MM.1S (cell line): ENCODE measurements at places on chromosomes 5 and 9.

- DNase-seq: no peak
These were observed 118.6 kb upstream of the ZNF608 start for GRCh38 chr5:124865066-124865465.

GRCh38 chr5:2453781-2454180, 297.7 kb downstream of the IRX2 start:
- no peak for DNase-seq

DNA sequence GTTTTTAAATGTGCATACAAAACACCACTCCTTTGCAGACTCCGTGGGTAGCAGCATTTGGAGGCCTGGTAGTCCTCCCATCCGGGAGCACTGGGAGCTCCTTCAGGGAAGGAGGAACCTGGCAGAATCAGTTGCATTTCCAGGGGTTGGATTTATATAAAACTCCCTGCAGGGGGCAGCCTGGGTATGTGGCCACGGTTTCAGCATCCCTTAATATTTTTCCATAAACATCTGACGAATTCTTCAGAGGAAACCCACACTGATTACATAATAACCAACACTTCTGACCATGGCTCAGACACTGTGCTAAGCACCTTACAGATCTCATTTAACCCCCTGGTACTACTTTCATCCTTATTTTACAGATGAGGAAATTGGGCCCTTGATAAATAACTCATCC, 6.1 kb upstream of the AFAP1L1 start:
- no peak for DNase-seq

DNA sequence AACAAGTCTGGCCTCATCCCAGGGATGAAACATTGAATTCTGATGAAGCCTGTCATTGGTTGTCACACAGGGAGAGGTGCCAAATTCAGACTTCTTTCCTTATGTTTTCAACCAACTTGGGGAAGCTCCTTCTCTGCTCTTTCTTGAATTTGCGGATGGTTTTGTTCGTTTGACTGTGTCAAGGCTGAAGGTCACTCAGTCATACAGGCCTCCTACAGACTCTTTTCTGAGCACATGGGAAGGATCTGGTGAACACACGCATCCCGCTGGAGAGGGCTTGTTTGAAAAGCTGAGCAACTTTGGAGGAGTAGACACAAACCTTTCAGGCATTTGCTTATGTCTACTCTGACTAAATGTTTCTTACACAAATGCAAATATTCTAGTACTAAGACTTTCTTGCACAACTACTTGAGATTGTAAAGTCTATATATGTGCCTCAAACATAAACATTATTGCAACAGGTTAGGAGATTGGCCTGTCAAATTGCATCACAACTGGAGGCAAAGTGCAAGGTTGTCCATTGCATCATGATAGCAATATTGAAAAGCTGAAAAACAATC, 151.5 kb upstream of the NR3C1 start:
- no peak for DNase-seq

- no peak for DNase-seq
These were observed 397.5 kb downstream of the MLLT3 start for GRCh38 chr9:20224756-20225155.

DNA sequence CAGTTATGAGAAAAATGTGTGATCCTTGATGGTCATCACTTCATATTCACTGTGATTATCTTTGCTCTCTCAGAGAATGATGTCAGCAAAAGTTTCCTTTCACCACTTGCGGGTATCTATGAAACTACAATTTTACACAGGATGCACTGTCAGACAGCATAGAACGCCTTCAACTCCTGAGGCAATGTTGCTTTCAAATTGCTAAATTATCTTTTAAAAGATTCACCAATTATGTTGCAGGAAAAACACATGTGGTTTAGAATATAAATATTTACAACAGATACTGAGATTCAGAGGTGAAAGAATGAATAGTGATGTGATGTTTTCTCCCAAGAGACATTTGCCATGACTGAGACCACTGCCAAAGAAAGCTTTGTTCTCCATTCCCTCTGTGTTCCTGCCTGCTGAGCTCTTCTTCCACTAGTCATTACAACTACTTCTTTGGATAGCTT, 879.8 kb upstream of the DMAC1 start:
- DNase-seq: no peak

- no peak for DNase-seq
These were observed 59.3 kb downstream of the TRIO start for GRCh38 chr5:14202462-14202861.

GRCh38 chr9:92680166-92681119, 10.5 kb upstream of the IPPK start:
- no peak for DNase-seq

- no peak for DNase-seq
These were observed 96.5 kb downstream of the GADD45G start for GRCh38 chr9:89701221-89701798.

DNA sequence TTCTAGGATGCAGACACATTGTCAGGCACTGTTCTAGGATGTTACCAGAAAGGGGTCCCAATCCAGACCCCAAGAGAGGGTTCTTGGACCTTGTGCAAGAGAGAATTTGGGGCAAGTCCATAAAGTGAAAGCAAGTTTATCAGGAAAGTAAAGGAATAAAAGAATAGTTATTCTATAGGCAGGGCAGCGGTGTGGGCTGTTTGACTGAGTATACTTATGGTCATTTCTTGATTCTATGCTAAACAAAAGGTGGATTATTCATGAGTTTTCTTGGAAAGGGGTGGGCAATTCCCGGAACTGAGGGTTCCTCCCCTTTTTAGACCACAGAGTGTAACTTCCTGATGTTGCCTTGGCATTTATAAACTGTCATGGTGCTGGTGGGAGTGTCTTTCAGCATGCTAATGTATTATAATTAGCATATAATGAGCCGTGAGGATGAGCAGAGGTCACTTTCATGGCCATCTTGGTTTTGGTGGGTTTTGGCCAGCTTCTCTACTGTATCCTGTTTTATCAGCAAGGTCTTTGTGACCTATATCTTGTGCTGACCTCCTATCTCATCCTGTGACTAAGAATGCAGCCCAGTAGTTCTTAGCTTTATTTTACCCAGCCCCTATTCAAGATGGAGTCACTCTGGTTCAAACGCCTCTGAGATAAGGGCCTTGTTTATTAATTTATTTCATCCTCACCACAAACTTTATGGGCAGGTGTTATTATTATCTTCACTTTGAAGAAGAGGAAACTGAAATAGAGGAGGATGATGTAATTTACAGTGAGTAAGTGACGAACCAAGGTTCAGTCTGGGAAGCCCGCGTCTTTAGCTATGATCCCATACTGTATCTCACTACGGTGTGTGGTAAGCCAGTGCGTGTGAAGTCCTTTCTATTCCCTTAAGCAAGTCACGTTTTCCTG, 186.0 kb upstream of the KLF4 start:
- DNase-seq: no peak

DNA sequence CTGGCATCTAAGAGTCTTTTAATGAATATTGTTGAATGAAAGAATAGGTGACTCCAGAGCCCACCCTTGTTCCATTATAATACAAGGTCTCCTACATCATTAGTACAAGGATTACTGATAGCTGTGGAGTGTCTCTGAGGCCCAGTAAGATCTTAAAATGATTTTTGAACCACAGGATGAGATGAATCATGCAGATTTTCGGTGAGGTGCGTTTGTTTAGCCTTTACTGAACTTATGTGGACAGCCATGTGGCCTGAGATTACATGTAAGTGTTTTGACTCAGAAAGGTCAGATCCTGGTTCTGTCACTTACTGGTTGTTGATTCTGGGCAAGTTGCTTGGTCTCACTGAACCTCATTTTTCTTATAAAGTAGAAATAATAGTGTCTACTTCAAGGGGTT, 21.6 kb downstream of the NFX1 start:
- no peak for DNase-seq

DNA sequence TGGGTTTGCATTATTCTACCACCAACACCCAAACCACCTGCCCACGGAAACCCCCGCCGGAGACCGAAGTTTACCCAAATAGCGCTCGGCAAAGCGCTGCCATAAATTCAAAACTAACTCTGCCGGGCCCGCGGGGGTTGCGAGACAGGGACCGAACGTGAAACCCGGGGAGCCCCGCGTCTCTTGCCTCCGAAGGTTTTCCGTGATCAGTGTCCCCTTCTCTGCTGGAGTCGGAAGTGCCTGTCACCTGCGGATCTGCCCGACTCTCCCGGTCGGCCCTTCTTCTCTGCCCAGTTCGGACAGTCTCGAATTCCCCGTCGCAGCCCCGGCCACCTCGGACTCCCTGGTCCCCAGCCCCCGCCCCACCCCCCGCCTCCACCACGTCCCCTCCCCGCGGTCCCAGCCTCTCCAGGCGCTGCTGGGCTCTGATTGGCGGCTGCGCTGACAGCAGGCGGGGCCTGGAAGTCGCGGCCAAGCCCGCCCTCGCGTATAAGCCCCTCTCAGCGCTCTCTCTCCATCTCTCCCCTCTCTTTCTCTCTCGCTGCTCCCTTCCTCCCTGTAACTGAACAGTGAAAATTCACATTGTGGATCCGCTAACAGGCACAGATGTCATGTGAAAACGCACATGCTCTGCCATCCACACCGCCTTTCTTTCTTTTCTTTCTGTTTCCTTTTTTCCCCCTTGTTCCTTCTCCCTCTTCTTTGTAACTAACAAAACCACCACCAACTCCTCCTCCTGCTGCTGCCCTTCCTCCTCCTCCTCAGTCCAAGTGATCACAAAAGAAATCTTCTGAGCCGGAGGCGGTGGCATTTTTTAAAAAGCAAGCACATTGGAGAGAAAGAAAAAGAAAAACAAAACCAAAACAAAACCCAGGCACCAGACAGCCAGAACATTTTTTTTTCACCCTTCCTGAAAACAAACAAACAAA, at the start of gene RORB:
RORB (plus strand) TSS at position 517 of the 929 bp plus-strand sequence. CDS start 642 bp downstream, outside the sequence.
- DNase-seq: peak; percentile 81

DNA sequence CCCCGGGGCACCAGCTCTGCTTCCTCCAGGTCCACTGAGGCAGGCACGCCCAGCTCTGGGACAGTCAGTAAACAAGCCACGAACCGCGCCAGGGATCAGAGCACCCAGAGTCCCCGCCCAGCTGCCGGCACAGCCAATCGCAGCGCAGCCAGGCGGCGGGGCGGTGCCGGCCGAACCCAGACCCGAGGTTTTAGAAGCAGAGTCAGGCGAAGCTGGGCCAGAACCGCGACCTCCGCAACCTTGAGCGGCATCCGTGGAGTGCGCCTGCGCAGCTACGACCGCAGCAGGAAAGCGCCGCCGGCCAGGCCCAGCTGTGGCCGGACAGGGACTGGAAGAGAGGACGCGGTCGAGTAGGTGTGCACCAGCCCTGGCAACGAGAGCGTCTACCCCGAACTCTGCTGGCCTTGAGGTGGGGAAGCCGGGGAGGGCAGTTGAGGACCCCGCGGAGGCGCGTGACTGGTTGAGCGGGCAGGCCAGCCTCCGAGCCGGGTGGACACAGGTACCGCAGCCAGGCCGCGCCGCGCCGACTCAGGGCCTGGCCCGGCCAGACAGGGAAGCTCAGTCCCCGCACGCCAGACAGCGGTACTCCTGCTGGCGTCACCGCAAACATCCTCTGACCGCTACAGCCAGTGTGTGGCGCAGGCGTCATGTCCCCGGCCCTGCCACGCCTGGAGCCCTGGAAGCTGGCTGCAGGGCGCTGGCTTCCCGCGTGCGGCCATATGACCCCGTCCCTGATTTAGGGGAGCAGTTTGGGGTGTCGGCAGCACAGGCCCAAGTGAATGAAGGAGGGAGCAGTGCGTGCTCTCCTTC, at the start of gene CTSL:
CTSL (plus strand) TSS at position 220 of the 810 bp plus-strand sequence. CDS start 1,485 bp downstream, outside the sequence.
- DNase-seq: peak; percentile 53

- no peak for DNase-seq
These were observed 265.3 kb downstream of the KCTD16 start for GRCh38 chr5:144436007-144436406.

GRCh38 chr5:107893642-107894041, 222.9 kb upstream of the EFNA5 start:
- DNase-seq: no peak

DNA sequence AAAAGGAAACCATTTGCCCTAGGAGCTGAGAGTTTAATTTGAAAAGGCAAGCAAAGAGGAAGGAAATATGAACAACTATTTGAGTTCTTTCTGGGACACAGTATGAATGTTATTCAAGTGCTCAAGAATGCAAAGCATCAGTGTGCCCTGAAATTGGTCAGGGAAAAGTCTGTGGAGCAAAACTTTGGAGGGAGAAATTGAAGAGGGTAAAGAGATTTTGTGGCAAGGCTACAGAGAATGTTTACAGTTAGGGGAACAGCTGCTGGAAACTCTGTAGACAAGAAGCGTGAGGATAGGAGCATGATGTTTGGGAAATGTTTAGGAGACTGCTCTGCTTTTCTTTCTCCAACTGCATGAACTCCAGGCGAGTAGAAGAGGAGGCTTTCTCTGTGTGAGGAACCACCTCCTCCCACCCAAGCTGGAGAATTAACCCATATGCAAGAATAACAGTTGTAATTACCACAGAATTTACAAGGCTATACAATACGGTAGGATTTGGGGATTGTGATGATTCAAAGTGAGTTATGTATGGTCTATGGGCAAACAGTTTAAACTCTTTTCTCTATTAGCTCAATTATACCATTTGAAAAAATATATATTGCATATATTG, 75.4 kb upstream of the IL7R start:
- DNase-seq: no peak

DNA sequence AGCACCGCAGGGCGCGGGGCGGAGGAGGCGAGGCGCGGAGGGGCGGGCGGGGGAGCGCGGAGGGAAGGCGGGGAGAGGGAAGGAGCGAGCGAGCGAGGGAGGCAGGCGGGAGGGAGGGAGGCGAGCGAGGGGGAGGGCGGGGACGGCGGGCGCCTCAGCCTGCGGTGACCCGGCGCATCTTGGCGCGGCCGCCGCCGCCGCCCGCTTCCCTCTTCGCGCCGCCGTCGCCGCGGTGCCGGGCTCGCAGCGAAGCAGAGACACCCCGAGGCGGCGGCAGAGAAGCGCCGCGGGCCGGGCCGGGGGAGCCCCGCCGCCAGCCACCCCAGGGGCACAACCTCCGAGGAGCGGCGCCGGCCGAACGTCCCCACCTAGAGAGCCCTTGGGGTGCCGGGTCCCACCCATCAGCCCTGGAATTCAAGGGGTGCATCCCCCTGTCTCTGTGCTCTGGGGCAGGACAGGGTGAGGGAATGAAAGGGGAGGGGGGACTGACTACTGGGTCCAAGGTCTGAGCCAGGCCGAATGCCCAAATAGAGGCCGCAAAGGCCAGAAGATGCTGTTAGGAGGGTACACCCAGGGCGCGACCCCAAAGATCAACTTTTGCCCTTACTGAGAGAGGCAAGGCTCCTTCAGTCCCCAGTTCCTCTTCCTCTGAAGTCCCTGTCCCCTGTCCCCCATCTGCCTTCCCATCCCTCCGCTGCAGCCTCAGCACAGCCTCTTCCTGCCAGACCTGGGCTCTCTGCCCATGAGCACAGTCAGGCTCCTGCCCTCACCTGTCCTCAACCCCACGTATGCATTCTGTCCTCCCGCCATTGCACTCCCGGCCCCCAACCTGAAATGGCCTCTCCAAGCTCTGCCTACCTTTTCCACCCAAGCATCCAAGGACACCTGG, at the start of gene ADAMTS2:
ADAMTS2 (minus strand) TSS at position 29 of the 889 bp plus-strand sequence. CDS start 133 bp downstream, outside the sequence.
- DNase-seq: no peak

GRCh38 chr9:116797276-116797675, 110.2 kb downstream of the TRIM32 start:
- no peak for DNase-seq

GRCh38 chr5:73820326-73820725, 194.3 kb downstream of the ARHGEF28 start:
- DNase-seq: no peak

GRCh38 chr5:59327191-59327980, 566.1 kb downstream of the PDE4D start:
- DNase-seq: no peak

- no peak for DNase-seq
These were observed 91.3 kb upstream of the HMHB1 start for GRCh38 chr5:143720689-143721088.

- DNase-seq: no peak
These were observed 152.5 kb upstream of the PTCH1 start for GRCh38 chr9:95669253-95669652.
